ENCODE measurements at places on chromosomes 11 and 22. TPM values are rescaled to one million over a fixed set of nuclear protein-coding genes. Genes with fewer than 3 reads are reported as not detected.
A peak's percentile ranks its signal among the peaks of the same experiment; 100 is the strongest.

The SAC3D1 gene
- total RNA-seq = 33.3 TPM

- no peak for DNase-seq
Measured at GRCh38 chr11:10993186-10993585, 135.3 kb upstream of the ZBED5 start.

GRCh38 chr22:49203859-49204598, 623.6 kb downstream of the BRD1 start:
- peak; percentile 25 for DNase-seq

DNA sequence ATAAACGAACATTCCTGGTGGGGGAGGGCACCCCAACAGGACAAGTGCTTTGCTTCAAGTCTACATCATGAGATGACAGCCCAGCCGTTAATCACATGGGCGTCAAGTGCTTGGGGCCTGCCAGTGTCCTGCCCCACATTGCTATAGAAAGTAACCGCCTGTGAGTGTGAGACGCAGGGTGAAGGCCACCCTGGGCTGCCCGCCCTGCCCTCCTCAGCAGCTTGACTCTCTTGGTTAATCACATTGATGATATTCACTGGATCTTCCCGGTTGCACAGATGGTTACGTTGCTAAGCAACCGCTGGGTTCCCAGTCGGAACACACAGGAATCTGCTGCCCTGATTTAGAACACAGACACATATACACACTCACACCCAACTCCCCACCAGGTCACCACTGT, 79.3 kb downstream of the CTTN start:
- no peak for DNase-seq

DNA sequence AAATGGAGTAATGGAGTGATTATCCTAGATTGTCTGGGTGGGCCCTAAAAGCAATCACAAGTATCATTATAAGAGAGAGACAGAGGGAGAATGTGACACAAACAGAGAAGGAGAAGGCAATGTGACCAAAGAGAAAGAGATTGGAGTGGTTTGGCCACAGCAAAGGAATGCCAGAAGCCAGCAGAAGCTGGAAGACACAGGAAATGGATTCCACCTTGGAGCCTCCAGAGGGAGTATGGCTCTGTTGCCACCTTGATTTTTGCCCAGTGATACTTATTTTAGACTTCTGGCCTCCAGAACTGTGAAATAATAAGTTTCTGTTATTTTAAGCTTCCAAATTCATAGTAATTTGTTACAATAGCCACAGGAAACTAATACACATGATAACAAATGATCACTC, 36.8 kb upstream of the OR5P2 start:
- no peak for DNase-seq

The THY1 gene
- not detected for total RNA-seq

The FGF19 gene
- total RNA-seq = not detected

The C11orf21 gene
- total RNA-seq = 7.8 TPM

- no peak for DNase-seq
Measured at GRCh38 chr11:119671051-119671450, 57.9 kb downstream of the NECTIN1 start.

- DNase-seq = no peak
Measured at GRCh38 chr11:134026655-134027343, 42.1 kb upstream of the JAM3 start.

The MS4A7 gene
- not detected for total RNA-seq

The GLB1L2 gene
- 4.9 TPM for total RNA-seq

The KRTAP5-8 gene
- total RNA-seq = not detected

- DNase-seq = no peak
Measured at GRCh38 chr22:38069372-38070249, 12.4 kb downstream of the PICK1 start.

The OR5AS1 gene
- total RNA-seq = not detected

GRCh38 chr11:31812383-31813381, 1.6 kb upstream of the PAX6 start:
- DNase-seq = no peak

DNA sequence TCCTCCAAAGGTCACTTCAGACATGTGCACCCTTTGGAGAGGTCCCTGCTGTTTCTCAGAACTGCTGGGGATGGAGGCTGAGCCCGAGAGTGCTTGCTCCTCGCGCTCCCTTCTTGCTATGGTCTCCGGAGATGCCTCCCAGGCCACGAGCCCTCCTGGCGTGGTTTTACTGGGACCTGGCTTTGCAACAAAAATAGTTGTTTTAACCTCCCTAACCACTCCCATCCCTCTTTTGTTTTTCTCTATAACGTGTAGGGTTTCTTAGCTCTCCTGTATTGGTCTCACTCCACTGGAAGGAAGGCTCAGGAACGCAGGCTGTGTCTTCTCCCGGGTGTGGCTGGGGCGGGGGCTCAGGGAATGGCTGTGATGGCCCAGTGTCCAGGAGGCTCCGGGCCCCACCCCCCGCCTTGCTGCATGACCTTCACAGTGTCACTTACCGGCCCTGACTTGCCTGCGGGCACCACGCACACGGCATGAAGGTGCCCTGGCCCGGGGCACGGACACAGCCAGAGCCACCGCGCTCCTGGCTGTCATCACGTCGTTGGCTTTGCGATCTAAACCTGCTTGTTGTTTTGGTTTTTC, 5.6 kb downstream of the PTDSS2 start:
- DNase-seq = no peak

- DNase-seq = no peak
Measured at GRCh38 chr11:134231958-134232659, 7.6 kb downstream of the VPS26B start.

DNA sequence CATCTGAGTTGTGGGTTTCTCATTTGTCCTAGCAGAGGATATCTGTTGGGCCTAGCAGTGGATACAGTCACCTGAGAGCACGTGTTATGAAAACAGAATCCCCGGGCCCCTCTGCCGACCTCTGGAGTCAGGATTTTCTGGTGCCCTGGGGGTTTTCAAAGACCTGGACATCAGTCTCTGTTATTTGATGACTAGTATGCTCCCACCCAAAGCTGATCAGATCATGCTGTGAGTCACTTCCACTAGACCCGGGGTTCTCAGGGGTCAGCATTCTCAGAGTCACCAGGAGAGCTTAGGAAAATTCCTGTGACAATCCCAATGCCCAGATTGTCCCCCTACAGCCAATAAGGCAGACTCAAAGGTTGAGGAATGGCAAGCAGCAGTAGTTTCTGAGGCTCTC, 38.7 kb downstream of the KCNJ1 start:
- DNase-seq = no peak

GRCh38 chr11:61369372-61370348, 7.5 kb downstream of the TMEM138 start:
- DNase-seq = no peak

- DNase-seq = no peak
Measured at GRCh38 chr11:4677948-4678347, 19.7 kb downstream of the OR51E2 start.

The KRTAP5-1 gene
- total RNA-seq = not detected

GRCh38 chr11:59584294-59584693, 31.3 kb downstream of the OSBP start:
- DNase-seq = no peak

The OR5T2 gene
- not detected for total RNA-seq

The RFPL3 gene
- total RNA-seq = not detected

The NUDT8 gene
- 27.6 TPM for total RNA-seq

DNA sequence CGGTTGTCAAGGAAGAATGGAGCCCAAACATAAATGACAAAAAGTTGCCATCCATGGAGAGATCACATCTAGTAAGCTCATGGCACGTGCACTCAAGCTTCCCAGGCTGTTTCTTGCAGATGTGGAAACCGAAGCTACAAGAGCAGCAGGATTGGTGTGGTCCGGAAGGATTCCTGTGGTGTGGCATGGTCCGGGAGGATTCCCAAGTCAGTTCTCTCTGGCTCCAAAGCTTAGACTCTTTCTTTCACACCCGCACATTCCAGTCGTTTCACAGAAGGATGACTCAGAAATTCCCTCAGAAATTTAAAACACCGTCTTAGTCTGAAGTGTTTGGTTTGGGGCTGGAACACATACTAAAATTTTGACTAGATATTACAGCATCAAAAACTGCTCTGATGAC, 78.0 kb upstream of the DRD2 start:
- DNase-seq = no peak

DNA sequence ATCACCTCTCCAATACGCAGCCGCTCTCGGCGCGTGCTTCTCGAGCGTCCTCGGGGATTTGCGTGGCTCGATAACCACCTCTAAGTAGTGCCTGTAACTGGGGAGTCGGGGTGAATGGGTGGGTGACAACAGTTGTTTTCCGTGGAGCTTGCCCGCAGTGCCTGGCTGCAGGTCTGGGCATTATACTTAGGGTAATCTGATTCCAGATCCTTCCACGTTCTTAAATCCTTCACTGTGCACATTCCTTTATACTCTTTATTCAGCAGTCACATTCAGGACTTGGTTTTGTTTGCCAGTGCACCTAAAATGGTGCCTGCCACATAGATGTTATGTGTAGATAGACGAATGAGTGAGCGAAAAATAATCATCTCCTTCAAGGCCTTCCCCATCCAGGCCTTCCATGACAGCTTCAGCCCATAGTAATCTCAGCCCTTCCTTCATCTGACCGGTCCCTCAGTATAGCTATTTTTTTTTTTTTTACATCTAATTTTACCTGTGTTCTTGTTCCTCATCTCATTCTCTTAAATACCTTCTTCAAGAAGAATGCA, 602 bp downstream of the NAT10 start:
- DNase-seq = no peak

GRCh38 chr11:31761636-31762035, 49.5 kb downstream of the PAX6 start:
- DNase-seq = no peak

DNA sequence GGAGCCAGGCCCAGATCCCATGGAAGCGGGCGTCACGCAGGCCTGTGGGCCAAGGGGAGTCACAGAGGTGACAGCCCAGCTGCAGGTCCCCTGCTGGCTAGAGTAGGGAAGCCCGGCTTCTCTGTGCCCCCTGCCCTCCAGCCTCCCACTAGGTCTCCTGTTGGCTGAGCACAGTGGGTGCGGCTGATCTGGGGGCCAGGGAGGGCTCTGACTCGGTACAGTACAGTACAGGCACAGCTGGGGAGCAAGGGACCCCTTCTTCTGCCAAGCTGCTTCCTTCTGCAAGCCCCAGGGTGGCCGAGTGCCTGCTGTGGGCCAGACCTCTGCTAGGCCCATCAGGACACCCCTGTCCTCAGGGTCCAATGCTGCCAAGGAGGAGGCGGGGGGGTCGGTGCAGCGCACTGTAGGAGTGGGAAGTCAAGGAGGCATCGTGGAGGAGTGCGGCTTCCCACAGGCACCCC, 10.1 kb downstream of the SUSD2 start:
- no peak for DNase-seq

Data from activated naive CD4-positive, alpha-beta T cell treated with anti-CD3 and anti-CD28 coated beads, Interleukin-2, amount 50 U/mL, for 72 hours (primary cell).